ENCODE measurements at places on chromosomes 1 and 21. TPM values are rescaled to one million over a fixed set of nuclear protein-coding genes. Genes with fewer than 3 reads are reported as not detected.

ATP6V1G3 gene
- polyA plus RNA-seq: 3.2 TPM

C1orf94 gene
- polyA plus RNA-seq: not detected

FAM72B gene
- polyA plus RNA-seq: 6.0 TPM

CACNA1S gene
- 0.53 TPM for polyA plus RNA-seq

FAM72C gene
- 2.1 TPM for polyA plus RNA-seq

TDRD10 gene
- 1.4 TPM for polyA plus RNA-seq

DNA sequence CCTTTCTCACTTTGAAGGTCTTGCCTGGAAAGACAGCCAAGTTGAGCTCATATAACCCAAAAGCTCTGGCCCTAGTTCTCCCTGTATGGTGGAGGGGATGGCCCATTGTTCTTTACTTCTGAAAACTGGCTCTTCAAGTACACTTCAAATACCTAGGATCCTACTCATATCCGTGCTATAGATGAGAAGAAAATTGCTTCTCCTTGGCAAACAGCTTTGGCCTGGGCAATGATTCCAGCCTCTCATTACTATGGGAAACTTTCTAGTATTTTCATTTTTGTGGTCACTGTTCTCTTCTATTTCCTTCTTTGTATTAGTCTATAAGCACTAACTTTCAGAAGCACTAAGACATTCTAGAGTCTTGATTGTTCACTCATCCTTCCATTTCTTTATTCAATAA lies 53.7 kb downstream of the ZNF697 start:
- DNase-seq: no peak

GRCh38 chr1:92839442-92839841 lies 7.6 kb downstream of the RPL5 start:
- DNase-seq: no peak

GRCh38 chr1:75712306-75712705 lies 12.2 kb upstream of the ACADM start:
- no peak for DNase-seq

- no peak for DNase-seq
Observed at GRCh38 chr1:6378096-6378746, 15.3 kb downstream of the ACOT7 start.

Measured in left kidney (tissue), 8 donors.